Right ventricle myocardium superior (tissue), 1 donor: ENCODE measurements at places on chromosomes 12 and 14.

DNA sequence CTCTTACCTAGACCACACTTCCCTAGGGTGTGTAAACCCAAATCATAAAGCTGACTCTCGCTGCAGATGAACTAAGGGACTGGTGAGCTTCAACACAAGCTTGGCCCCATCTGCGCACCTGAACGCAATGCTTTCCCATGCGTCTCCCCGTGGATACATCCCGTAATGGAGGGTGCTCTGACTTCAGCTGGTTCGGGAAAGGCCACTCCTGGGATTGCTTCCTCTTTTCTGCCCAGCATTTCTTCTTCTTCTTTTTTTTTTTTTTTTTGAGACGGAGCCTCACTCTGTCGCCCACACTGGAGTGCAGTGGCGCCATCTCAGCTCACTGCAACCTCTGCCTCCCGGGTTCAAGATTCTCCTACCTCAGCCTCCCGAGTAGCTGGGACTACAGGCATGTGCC, 27.7 kb upstream of the ETFBKMT start:
- DNase-seq = no peak

GRCh38 chr14:102565959-102566358, 26.5 kb upstream of the RCOR1 start:
- no peak for DNase-seq

- peak; percentile 33 for DNase-seq
Measured at GRCh38 chr12:34392741-34393085, 370.4 kb downstream of the ALG10 start.

DNA sequence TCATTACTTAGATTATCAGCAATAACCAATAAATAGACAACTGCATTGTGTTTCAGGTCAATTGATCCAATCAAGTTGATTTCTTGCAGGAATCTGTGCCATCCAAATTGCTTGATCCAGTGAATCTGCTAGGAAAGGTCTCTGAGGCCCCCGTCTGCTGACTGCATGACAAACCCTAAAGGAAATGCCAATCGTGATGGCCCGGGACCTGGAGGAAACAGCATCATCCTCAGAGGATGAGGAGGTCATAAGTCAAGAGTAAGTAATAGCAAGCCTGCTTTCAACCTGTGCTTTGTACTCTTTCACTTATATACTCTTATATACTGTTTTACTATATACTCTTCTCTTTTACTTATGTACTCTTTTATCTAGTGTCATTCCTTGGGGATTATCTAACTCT, 1.9 kb downstream of the TTLL5 start:
- DNase-seq = no peak

DNA sequence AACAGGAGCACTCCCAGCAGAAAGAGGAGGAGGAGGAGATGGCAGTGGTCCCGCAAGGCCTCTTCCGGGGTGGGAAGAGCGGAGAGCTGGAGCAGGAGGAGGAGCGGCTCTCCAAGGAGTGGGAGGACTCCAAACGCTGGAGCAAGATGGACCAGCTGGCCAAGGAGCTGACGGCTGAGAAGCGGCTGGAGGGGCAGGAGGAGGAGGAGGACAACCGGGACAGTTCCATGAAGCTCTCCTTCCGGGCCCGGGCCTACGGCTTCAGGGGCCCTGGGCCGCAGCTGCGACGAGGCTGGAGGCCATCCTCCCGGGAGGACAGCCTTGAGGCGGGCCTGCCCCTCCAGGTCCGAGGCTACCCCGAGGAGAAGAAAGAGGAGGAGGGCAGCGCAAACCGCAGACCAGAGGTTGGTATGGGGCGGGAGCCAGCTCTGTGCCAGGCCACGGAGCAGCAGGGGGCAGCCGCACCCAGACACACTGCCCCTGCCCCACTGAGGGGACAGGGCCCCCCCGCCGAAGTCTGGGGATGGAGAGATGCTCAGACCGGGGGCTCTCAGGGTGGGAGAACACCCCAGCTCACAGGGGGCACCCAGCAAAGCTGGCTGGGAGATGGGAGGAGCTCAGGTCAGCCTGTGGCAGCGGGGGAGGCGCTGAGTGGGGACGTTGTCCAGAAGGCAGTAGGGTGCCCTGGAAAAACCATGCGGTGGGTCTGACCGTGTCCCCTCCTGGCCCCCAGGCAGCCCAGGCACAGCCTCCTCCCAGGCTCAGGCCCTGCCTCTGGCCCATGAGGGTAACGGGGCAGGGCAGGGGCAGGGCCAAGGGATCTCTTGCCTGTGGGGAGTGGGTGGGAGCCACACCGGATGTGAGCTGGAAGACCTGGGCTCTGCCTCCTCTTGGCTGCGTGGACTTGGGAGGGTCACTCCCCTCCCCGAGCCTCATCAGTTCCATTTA, 9.8 kb downstream of the CHGA start:
- no peak for DNase-seq

DNA sequence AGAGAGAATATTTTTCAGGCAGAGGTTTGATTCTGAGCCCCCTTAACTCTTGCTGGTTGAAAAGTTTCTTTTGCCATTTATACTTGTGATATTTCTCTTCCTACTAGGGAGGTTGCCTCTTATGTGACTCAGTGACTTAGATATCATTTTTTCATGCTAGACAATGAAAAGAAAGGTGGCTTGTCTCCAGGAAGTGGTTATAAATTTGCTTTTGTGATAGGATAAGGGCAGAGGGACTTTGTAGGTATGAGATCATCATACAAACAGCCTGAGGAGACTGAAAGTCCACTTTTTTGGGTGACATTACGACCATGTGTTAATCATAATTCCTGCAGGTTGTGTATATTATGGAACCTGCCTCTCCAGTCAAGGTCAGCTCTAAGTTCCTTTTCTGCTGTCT, 35.8 kb downstream of the ACSM4 start:
- DNase-seq = no peak

- no peak for DNase-seq
Measured at GRCh38 chr12:15854916-15855315, 27.3 kb upstream of the STRAP start.

GRCh38 chr12:65355461-65355860, 77.0 kb downstream of the MSRB3 start:
- no peak for DNase-seq

- no peak for DNase-seq
Measured at GRCh38 chr12:18990856-18991255, 138.7 kb upstream of the PLEKHA5 start.

DNA sequence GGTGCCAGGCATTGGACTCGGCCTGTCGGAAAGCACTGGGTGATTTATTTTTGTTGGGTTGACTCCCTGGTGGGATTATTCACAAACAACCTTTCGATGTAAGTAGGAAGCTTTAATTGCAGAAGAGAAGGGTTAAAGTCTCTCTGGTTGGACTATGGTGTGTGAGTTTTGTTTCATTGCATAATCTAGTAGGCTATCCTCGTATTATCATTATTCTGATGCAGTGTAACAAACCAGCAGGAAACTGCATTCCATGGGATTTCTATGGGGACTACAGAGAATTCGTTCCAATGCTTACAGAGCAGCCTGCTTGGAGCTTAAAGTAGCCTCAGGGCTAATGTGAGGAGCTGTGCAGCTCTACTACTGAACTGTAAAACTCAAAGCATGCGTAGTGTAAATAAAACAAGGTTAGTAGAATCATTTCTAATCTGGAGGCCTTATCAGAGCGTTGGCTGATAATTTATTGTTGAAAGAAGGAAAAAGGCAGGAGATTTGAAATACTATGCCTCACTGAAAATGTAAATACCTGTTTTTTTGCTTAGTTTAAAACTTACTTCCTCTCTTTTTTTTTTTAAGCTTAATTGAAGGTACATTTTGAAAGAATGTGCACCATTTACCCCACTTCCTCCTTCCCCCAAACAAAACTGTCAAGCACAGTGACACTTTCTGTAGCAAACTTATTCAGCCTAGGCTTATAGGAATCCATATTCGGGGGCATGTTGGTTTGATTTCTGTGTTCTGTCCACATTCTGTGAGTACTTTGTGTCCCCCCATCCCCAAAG, 226.7 kb downstream of the NPAS3 start:
- DNase-seq = no peak

GRCh38 chr12:121538699-121539061, 42.1 kb downstream of the KDM2B start:
- DNase-seq = peak; percentile 36

DNA sequence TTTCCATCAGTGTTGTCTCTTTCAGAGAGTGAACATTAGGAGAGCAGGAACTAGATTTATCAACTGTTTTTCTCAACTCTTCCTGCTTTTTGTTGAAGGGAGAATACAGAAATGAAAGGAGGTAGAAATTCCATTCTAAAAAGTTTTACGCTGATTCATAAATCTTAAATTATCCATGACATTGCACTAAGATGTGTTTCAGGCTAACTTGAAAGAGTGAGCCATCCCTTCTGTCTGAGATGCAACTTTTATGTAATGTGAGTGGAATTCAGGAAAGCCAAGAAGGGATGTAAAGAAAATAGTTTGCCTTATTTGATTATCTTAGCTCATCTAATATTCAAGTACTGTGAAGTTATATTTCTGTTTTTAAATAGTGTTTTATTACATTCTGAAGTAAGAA, 349.5 kb upstream of the RGS6 start:
- DNase-seq = no peak

- DNase-seq = no peak
Measured at GRCh38 chr12:14362352-14362751, 3.1 kb upstream of the ATF7IP start.

DNA sequence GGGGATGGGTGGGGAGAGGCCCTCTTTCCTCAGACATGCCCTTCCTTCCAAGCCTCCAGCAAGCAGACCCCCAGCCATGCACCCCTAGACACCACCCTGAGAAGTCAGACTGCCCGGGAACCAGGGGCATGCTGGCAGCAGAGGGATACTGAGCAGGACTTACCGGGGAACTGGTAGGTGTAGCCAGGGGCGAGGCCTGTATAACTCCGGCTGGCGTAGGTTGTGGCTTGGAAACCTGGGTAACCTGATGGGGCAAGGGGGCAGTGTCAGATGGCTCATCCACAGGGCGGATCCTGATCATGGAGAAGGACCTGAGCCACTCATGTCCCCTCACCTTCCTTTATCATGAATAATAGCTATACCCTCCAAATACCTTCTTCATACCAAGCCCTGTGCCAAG, 15.8 kb downstream of the MSI1 start:
- DNase-seq = no peak
